Stimulated activated memory B cell treated with anti-CD40 and anti-IgM and Interleukin-4, amounts not matched to agents 10 μg/mL and 1 μg/mL and 100 μg/mL, for 72 hours (primary cell): ENCODE measurements at places on chromosomes 11 and 22.
A peak's percentile ranks its signal among the peaks of the same experiment; 100 is the strongest.

- H3K27me3 ChIP-seq, result peaks cover 2% of the 10 kb centered on the region
- H3K4me3 ChIP-seq, result no peak overlapping the region
- peaks cover 38% of the 10 kb centered on the region for H3K4me1 ChIP-seq
- no peak overlapping the region for H3K27ac ChIP-seq
Measured at GRCh38 chr11:121431820-121432526, 20.1 kb upstream of the SORL1 start.

GRCh38 chr11:9280655-9281301, 15.6 kb upstream of the DENND5A start:
- no peak overlapping the region for H3K4me3 ChIP-seq
- peaks cover 12% of the 10 kb centered on the region for H3K4me1 ChIP-seq
- no peaks in the 10 kb centered on the region for H3K27me3 ChIP-seq
- peaks cover 14% of the 10 kb centered on the region for H3K36me3 ChIP-seq
- ATAC-seq, result peak; percentile 66

DNA sequence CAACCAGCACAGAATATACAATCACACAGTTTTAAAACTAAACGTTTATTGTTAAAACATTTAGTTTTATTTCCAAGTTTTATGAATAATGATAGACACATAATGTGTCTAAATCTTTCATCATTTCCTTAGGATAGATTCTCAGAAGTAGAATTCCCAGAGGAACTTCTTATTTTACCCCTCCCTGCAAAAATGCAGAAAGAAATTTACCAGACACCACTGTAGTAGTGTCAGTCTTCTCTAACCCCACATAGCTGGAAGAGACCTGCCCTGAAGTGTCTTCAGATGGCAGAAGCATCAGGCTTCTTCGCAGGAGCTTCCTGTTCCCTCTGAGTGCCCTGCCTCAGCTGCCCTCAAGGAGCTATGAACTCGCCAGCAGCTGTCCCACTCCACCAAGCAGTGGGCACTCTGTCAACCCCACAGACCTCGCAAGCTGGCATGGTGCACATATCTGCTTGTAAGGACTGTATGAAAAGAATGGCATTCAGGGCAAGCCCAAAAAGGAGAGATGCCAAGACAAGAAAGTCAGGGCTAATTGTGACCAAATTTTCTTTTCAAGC, 28.5 kb upstream of the PAK1 start:
- ATAC-seq, result no peak
- H3K27ac ChIP-seq, result no peak overlapping the region
- H3K36me3 ChIP-seq, result no peaks in the 10 kb centered on the region
- no peak overlapping the region for H3K4me3 ChIP-seq
- peaks cover 20% of the 10 kb centered on the region for H3K4me1 ChIP-seq

GRCh38 chr22:41619979-41620588, 759 bp downstream of the DESI1 start:
- peaks cover 40% of the 10 kb centered on the region for H3K4me1 ChIP-seq
- no peaks in the 10 kb centered on the region for H3K27me3 ChIP-seq
- H3K27ac ChIP-seq, result peak overlapping the region; percentile 98
- H3K36me3 ChIP-seq, result no peaks in the 10 kb centered on the region

DNA sequence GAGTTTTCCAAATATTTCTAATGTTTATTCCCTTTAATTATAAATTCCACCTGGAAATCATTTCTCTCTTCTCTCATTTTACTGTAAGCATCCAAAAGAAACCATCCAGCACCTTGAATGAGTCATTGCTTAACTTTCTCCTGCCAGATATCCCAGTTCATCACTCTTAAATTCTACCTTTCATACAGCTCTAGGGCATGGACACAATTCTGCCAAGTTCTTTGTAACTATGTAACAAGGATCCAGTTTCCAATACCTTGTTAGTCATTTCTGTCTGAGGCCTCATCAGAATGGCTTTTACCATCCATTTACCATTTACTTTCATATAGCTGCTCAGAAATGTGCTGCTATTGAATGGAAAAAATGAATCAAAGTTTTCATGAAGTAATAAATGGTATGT, 455.4 kb upstream of the TENM4 start:
- H3K4me1 ChIP-seq, result no peaks in the 10 kb centered on the region
- no peaks in the 10 kb centered on the region for H3K36me3 ChIP-seq
- H3K4me3 ChIP-seq, result no peak overlapping the region
- H3K27me3 ChIP-seq, result no peaks in the 10 kb centered on the region
- no peak for ATAC-seq

- H3K36me3 ChIP-seq, result no peaks in the 10 kb centered on the region
- H3K27me3 ChIP-seq, result peaks cover 12% of the 10 kb centered on the region
- H3K4me1 ChIP-seq, result peaks cover 39% of the 10 kb centered on the region
- ATAC-seq, result peak; percentile 29
Measured at GRCh38 chr11:45102361-45102809, 44.1 kb upstream of the PRDM11 start.

- ATAC-seq, result no peak
- H3K27ac ChIP-seq, result no peak overlapping the region
- no peaks in the 10 kb centered on the region for H3K36me3 ChIP-seq
- no peak overlapping the region for H3K4me3 ChIP-seq
- H3K27me3 ChIP-seq, result no peaks in the 10 kb centered on the region
Measured at GRCh38 chr11:41403458-41403857, 56.0 kb downstream of the LRRC4C start.

DNA sequence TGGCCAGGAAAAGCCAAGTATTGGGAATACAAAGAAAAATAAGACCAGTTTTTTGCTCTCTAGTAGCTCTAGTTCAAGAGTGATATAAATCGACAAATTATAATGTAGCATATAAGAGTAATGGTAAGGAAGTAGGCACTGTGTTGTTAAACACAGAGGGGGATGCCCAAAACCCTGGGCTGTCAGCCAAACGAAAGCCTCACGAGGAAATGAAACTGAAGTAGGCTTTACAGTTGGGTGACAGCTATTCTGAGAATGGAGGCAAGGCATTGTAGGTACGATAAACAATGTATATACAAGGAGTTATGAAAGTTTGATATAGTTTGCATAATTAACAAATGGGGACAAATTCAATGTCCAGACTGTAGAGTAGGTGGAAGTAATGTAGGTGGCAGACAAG, 176.4 kb downstream of the FAM181B start:
- no peak overlapping the region for H3K27ac ChIP-seq
- H3K4me1 ChIP-seq, result peaks cover 16% of the 10 kb centered on the region
- H3K4me3 ChIP-seq, result no peak overlapping the region
- H3K36me3 ChIP-seq, result no peaks in the 10 kb centered on the region
- peak; percentile 93 for ATAC-seq

DNA sequence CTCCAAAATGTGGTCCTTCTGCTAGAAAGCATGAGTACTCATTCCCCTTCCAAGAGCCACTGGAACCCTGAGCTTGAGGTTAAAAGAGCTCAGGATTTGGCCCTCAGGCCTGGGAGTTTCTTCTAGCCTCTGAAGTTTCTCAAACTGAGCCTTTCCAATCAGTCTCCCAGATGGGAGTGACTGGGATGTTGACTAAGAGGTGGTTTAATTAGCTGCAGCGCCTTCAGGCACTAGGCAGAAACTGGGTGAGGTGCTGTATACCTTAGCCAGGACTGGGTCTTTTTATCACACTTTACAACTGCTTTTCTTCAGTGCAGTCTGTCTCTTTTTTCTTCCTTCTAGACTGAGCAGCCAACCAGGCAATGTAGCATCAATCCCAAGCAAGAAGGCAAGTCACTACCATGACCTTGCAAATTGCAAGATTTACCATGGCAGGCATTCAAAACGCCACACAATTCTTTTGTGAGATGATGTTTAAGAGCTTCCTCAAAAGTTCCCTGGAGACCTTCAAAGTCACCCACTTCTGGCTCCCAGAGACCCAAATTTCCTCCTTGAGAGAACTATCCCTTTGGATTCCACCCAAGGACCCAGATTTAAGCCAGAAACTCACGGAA, 93.0 kb downstream of the SLC1A2 start:
- H3K4me3 ChIP-seq, result no peak overlapping the region
- no peaks in the 10 kb centered on the region for H3K36me3 ChIP-seq
- no peak overlapping the region for H3K27ac ChIP-seq
- no peak for ATAC-seq
- H3K4me1 ChIP-seq, result peaks cover 36% of the 10 kb centered on the region
- no peaks in the 10 kb centered on the region for H3K27me3 ChIP-seq

- H3K27me3 ChIP-seq, result peaks cover 7% of the 10 kb centered on the region
- H3K27ac ChIP-seq, result no peak overlapping the region
- H3K4me1 ChIP-seq, result no peaks in the 10 kb centered on the region
- H3K4me3 ChIP-seq, result no peak overlapping the region
- H3K36me3 ChIP-seq, result no peaks in the 10 kb centered on the region
Measured at GRCh38 chr11:27108809-27109208, 68.2 kb downstream of the BBOX1 start.

- no peak overlapping the region for H3K27ac ChIP-seq
- H3K36me3 ChIP-seq, result no peaks in the 10 kb centered on the region
- no peak overlapping the region for H3K4me3 ChIP-seq
- ATAC-seq, result no peak
Measured at GRCh38 chr22:48054596-48054995, 1292.1 kb downstream of the TBC1D22A start.

- H3K4me1 ChIP-seq, result peaks cover 3% of the 10 kb centered on the region
- H3K27ac ChIP-seq, result no peak overlapping the region
- no peak for ATAC-seq
Measured at GRCh38 chr22:42500836-42501179, 18.8 kb downstream of the RRP7A start.

DNA sequence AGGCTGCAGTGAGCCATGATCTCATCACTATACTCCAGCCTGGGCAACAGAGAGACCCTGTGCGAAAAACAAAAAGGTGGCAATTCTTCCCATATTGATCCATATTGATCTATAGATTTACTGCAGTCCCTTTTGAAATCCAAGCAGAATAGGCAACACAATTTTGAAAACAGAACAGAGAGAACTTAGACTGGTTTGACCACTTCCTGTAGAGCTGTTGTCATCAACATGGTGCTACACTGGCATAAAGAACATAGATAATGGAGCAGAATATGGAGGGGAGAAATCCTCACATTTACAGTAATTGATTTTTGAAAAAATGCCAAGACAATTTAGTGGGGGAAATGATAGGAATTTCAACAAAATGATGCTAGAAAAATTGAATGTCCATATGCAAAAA, 34.1 kb downstream of the GRK3 start:
- no peak overlapping the region for H3K4me3 ChIP-seq
- peak overlapping the region; percentile 15 for H3K27ac ChIP-seq
- H3K27me3 ChIP-seq, result no peaks in the 10 kb centered on the region
- peaks cover 70% of the 10 kb centered on the region for H3K4me1 ChIP-seq
- peaks cover 64% of the 10 kb centered on the region for H3K36me3 ChIP-seq

DNA sequence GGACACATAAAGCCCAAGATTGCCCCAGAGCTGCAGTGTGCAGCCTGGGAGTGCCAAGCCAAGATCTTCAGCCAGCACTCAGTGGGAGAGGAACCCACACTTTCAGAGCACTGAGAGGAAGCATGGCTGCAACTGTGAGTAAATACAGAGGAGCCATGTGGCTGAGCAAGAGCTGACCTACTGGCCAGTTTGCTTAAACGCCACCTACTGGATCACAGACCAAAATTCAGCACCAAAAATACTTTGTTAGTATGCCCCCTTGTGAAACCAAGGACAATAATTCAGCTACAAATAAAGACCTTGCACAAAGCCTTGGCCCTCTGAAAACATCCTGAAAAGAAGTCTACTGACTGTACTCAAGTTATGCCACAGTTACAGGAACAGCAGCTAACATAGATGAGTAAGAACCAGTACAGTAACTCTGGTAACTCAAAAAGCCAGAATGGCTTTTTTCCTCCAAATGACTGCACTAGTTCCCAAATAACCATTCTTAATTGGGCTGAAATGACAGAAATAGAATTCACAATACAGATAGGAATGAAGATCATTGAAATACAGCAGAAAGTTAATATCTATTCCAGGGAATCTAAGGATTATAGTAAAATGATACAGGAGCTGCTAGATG, 10.1 kb upstream of the OR4A15 start:
- H3K27ac ChIP-seq, result no peak overlapping the region
- no peaks in the 10 kb centered on the region for H3K27me3 ChIP-seq
- ATAC-seq, result no peak

- peaks cover 12% of the 10 kb centered on the region for H3K36me3 ChIP-seq
- H3K4me3 ChIP-seq, result no peak overlapping the region
- peaks cover 6% of the 10 kb centered on the region for H3K4me1 ChIP-seq
- no peak overlapping the region for H3K27ac ChIP-seq
- no peaks in the 10 kb centered on the region for H3K27me3 ChIP-seq
- ATAC-seq, result no peak
Measured at GRCh38 chr22:50084614-50085021, 608 bp downstream of the MLC1 start.

- H3K27me3 ChIP-seq, result peaks cover 10% of the 10 kb centered on the region
- H3K36me3 ChIP-seq, result no peaks in the 10 kb centered on the region
- no peak for ATAC-seq
- H3K4me3 ChIP-seq, result no peak overlapping the region
Measured at GRCh38 chr11:59552844-59553243, 41.5 kb downstream of the OR4D9 start.

- peaks cover 68% of the 10 kb centered on the region for H3K4me1 ChIP-seq
- H3K36me3 ChIP-seq, result peaks cover 7% of the 10 kb centered on the region
- no peak for ATAC-seq
- no peaks in the 10 kb centered on the region for H3K27me3 ChIP-seq
Measured at GRCh38 chr22:26483043-26483438, 542 bp downstream of the HPS4 start.

DNA sequence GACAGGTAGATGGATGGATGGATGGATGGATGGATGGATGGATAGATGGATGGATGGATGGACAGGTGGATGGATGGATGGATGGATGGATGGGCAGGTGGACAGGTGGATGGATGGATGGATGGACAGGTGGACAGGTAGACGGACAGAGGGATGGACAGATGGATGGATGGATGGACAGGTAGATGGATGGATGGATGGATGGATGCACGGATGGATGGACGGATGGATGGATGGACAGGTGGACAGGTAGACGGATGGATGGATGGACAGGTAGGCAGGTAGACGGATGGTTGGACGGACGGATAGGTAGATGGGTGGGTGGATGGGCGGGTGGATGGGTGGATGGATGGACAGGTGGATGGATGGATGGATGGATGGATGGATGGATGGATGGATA, 24.3 kb downstream of the PDGFB start:
- no peaks in the 10 kb centered on the region for H3K36me3 ChIP-seq
- H3K27ac ChIP-seq, result no peak overlapping the region
- H3K27me3 ChIP-seq, result peaks cover 75% of the 10 kb centered on the region
- ATAC-seq, result no peak
- peaks cover 11% of the 10 kb centered on the region for H3K4me1 ChIP-seq

- H3K36me3 ChIP-seq, result peaks cover 5% of the 10 kb centered on the region
- H3K4me1 ChIP-seq, result peaks cover 77% of the 10 kb centered on the region
- peak overlapping the region; percentile 32 for H3K4me3 ChIP-seq
- H3K27ac ChIP-seq, result peak overlapping the region; percentile 65
Measured at GRCh38 chr11:95092549-95093324, 3.1 kb downstream of the ENDOD1 start.

GRCh38 chr22:21691816-21692215, 26.0 kb downstream of the PPIL2 start:
- no peak for ATAC-seq
- peaks cover 64% of the 10 kb centered on the region for H3K36me3 ChIP-seq
- no peak overlapping the region for H3K4me3 ChIP-seq
- peaks cover 35% of the 10 kb centered on the region for H3K4me1 ChIP-seq
- peak overlapping the region; percentile 87 for H3K27ac ChIP-seq
- no peaks in the 10 kb centered on the region for H3K27me3 ChIP-seq

GRCh38 chr22:42608823-42609361, 5.8 kb downstream of the POLDIP3 start:
- H3K4me3 ChIP-seq, result no peak overlapping the region
- H3K27ac ChIP-seq, result no peak overlapping the region
- H3K27me3 ChIP-seq, result no peaks in the 10 kb centered on the region
- ATAC-seq, result no peak

- H3K4me3 ChIP-seq, result peak within 1 kb of the TSS; percentile 68
- H3K27ac ChIP-seq, result peak within 1 kb of the TSS; percentile 92
- no peaks in the 10 kb centered on the region for H3K27me3 ChIP-seq
- no peaks in the 10 kb centered on the region for H3K36me3 ChIP-seq
- H3K4me1 ChIP-seq, result peaks cover 79% of the 10 kb centered on the region
Measured at GRCh38 chr22:39097098-39098020, at the start of gene APOBEC3H. APOBEC3H (plus strand) TSS chr22:39097244; CDS start chr22:39100279, 3,035 bp downstream.
